ENCODE measurements at places on chromosomes 4 and X.

- no peak for DNase-seq
These were observed 58.0 kb downstream of the XAGE2 start for GRCh38 chrX:52426810-52427209.

GRCh38 chrX:24480400-24480865, 15.3 kb downstream of the PDK3 start:
- DNase-seq = no peak

- no peak for DNase-seq
These were observed 983.7 kb downstream of the STIM2 start for GRCh38 chr4:27844376-27844775.

DNA sequence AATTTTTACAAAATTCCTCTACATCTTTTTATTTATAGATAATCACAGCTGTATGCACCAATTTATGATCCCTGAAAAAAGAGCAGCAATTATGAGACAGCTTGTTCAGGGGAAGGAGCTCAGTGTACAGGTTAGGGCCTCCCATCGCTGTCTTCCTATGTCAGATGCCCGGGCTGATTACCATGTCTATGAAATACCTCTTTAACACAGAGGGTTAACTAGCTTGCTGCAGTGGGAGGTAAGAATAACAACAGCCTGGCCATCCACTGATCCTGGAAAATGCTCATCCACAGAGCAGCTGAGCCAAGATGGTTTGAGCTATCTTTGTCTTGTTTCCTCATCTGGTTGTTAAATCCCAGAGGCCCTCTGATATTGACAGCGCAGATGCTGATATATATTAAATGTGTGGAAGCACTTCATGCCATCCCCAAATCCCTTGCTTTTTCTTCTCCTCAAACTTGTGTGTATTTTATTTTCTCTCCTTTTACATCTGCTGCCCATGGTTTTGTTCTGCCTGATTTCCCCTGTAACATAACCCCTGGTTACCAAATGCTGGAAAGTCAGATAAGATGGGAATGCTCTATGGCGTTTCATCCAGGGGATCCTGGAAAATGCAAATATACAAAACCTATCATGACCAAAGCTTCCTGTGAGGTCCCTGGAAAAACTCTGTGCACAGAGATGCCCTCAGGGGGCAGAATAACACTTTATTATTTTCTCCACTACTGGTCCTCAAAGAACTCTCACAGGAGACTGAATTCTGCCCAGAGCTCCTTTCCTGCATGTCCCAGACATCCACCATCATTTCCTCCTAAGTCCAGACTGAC, 85.8 kb upstream of the PUDP start:
- no peak for DNase-seq

- DNase-seq = no peak
These were observed 401.4 kb upstream of the FAT1 start for GRCh38 chr4:187125062-187125461.

Measured in stimulated activated CD4-positive, alpha-beta T cell treated with anti-CD3 and anti-CD28 coated beads, Interleukin-15, amount 100 ng/mL, for 1 hour (primary cell).